ENCODE measurements at places on chromosomes 3 and 15. TPM values are rescaled to one million over a fixed set of nuclear protein-coding genes. Genes with fewer than 3 reads are reported as not detected.

Gene WNT5A
- 338 TPM for total RNA-seq

- H3K27ac ChIP-seq = no peak overlapping the region
- peak; percentile 13 for DNase-seq
- peaks cover 6% of the 10 kb centered on the region for H3K4me1 ChIP-seq
- no peak overlapping the region for H3K4me3 ChIP-seq
Observed at GRCh38 chr3:182671942-182672341, 121.4 kb upstream of the ATP11B start.

Gene P3H2
- 39.3 TPM for total RNA-seq

GRCh38 chr3:157572559-157573270, 69.5 kb upstream of the VEPH1 start:
- H3K4me1 ChIP-seq = peaks cover 31% of the 10 kb centered on the region
- H3K36me3 ChIP-seq = no peaks in the 10 kb centered on the region
- H3K27me3 ChIP-seq = no peaks in the 10 kb centered on the region
- no peak overlapping the region for H3K27ac ChIP-seq
- peak; percentile 61 for DNase-seq

- DNase-seq = no peak
- H3K4me1 ChIP-seq = no peaks in the 10 kb centered on the region
- H3K36me3 ChIP-seq = no peaks in the 10 kb centered on the region
Observed at GRCh38 chr3:458124-458523, 261.6 kb downstream of the CHL1 start.

Gene CHL1
- total RNA-seq = not detected

DNA sequence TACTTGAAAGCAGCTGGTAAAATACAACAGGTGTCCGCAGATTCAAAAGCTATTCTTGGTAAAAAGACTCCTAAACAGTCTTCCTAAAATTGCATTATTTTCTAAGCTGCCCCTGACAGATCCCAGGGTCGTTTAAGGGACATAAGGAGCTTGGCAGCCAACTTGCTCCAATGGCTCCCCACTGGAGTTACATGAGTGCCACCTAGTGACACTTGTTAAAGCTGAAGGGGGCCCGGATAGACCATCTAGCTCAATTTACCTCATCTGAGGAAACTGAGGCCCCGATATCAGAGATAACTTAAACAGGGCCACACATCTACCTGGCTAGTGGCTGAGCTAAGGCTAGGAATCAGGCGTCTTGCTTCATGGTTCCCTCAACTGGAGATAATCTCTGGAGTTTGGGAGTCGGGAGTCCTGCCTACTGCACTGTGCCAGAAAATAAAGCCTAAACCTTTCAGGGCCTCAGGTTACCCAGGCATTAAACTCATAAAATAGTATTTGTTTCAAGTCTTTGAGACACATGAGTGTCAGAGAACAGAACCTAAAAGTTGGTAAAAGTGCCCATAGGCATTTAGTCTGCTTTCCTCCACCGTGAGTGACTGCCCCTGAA, 6.5 kb upstream of the TBC1D23 start:
- peaks cover 5% of the 10 kb centered on the region for H3K27me3 ChIP-seq
- DNase-seq = peak; percentile 31
- peaks cover 34% of the 10 kb centered on the region for H3K4me1 ChIP-seq
- no peaks in the 10 kb centered on the region for H3K36me3 ChIP-seq
- no peak overlapping the region for H3K4me3 ChIP-seq

DNA sequence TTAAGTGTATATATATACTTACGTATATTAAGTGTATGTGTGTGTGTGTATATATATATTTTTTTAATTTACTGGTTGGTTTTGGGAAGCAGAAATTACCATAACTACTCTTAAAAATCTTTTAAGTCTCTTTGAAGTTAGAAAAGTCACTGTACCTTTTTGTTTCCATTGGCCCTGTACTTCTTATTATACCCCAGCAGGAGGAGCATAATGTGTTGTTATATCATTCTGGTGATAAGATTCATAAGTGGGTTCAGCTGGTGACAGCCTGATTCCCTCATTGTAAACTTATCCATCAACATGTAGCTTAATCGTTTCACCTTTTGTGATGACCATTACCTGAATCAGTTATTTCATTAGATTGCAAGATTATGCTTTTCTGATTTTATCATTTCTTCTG, 30.8 kb downstream of the MLH1 start:
- no peak for DNase-seq
- H3K4me1 ChIP-seq = peaks cover 7% of the 10 kb centered on the region
- H3K4me3 ChIP-seq = no peak overlapping the region
- no peak overlapping the region for H3K27ac ChIP-seq
- H3K27me3 ChIP-seq = peaks cover 2% of the 10 kb centered on the region

- no peaks in the 10 kb centered on the region for H3K27me3 ChIP-seq
- no peak overlapping the region for H3K27ac ChIP-seq
Observed at GRCh38 chr3:152087153-152087552, 181.6 kb upstream of the MBNL1 start.

GRCh38 chr3:56788521-56788920, 13.2 kb downstream of the ARHGEF3 start:
- no peaks in the 10 kb centered on the region for H3K36me3 ChIP-seq
- H3K4me1 ChIP-seq = peaks cover 18% of the 10 kb centered on the region
- H3K27ac ChIP-seq = no peak overlapping the region
- no peak overlapping the region for H3K4me3 ChIP-seq
- DNase-seq = no peak
- H3K27me3 ChIP-seq = peaks cover 4% of the 10 kb centered on the region

GRCh38 chr15:86620641-86621349, 541.1 kb downstream of the AGBL1 start:
- no peaks in the 10 kb centered on the region for H3K36me3 ChIP-seq
- H3K27me3 ChIP-seq = no peaks in the 10 kb centered on the region
- no peak for DNase-seq
- peaks cover 7% of the 10 kb centered on the region for H3K4me1 ChIP-seq
- H3K4me3 ChIP-seq = no peak overlapping the region

Gene CDC25A
- 10.5 TPM for total RNA-seq

DNA sequence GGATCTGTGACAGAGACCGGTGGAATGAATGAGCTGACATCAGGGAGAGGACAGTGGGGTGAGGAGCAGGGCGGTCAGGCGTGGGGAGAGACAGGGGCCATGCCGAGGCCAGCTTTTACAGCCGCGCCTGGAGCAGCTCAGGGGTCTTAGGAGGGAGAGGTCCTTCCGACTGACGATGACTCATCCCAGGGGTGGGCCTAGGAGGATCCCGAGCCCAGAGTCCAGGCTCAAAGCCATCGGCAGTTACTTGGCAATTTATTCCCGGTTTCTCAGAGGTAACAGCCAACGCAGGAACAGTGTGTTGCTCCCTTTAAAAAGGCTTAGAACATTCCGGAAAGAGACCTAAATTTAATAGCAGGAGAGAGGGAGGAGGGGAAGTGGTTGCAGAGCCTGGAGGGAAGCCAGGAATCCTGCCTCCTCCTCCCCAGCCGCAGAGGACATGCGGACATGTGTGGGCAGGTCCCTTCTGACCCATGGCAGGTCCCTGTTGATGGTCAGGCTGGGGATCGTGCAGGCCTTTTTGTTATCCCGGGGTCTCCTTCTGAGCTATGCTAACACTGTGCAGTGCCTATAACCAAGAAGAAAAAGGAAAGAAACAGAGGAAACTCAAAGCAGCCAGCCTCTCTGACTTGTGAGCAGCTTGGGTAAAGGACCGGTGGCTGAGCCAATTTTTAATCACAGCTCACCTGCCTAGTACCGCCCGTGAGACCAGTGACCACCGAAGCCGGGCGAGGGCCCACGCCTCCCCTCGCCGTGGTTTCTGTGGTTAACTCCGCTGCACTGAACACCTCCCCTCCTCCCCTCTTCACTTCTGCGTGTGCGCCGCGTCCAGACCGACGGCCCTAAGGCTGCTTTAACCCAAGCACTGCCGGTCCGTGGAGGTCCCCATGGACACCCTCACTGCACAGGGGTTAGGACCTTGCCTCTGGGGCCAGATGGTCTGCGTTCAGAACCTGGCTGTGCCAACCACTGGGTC, 392.4 kb upstream of the PROK2 start:
- H3K4me1 ChIP-seq = peaks cover 8% of the 10 kb centered on the region
- peak overlapping the region; percentile 38 for H3K4me3 ChIP-seq
- H3K27me3 ChIP-seq = peaks cover 21% of the 10 kb centered on the region
- no peak for DNase-seq
- no peak overlapping the region for H3K27ac ChIP-seq

GRCh38 chr3:113521981-113522380, 7.0 kb upstream of the SPICE1 start:
- DNase-seq = no peak
- H3K27ac ChIP-seq = no peak overlapping the region
- no peaks in the 10 kb centered on the region for H3K36me3 ChIP-seq
- H3K4me1 ChIP-seq = no peaks in the 10 kb centered on the region

DNA sequence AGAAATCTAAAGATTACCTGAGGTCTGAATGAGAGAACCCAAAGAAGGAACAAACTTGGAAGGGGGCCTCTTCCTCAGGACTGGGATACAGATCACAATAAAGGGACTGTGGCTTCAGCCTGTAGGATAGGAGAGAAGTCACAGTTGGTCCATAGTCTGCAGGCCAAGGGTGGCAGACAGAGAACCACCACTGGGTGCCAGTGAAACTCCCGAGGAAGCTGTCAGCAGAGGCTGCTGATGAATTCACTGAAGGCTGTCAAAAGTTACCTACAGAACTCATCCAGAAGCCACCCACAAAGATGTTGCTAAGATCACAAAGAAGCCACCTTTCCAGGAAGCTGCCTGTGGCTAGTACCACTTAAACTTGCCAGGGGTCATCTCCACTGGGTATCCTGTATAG, 78.5 kb downstream of the TMCO5A start:
- 0 out of 2 replicates have a peak, but pooled peaks cover 5% of the 10 kb centered on the region for H3K4me1 ChIP-seq
- H3K4me3 ChIP-seq = no peak overlapping the region
- no peak for DNase-seq

DNA sequence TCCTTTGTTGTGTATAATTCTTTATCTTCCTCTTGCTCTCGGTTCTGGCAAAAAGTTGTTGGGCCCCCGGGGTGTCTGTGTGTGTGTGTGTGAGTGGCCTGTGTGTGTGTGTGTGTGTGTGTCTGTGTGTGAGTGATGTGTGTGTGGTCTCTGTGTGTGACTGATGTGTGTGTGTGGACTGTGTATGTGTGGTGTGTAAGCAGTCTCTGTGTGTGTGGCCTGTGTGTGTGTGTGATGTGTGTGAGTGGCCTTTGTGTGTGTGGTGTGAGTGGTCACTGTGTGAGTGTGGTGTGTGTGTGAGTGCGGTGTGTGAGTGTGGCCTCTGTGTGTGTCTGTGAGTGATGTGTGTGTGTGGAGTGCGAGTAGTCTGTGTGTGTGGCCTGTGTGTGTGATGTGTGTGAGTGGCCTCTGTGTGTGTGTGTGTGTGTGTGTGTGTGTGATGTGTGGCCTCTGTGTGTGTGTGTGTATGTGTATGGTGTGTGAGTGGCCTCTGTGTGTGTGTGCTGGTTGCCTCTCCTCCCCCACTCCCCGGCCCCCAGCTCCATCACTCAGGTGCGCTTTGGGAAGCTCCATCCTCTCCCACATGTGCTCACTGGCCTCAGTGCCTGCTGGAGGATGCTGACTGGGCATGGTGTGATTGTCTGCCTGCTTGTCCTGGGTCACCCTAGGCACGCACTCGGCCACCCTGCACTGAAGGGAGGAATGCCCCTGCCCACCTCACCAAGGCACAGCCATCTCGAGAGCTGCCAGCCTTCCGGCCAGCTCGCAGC, 8.8 kb downstream of the LINGO1 start:
- no peaks in the 10 kb centered on the region for H3K4me1 ChIP-seq
- H3K4me3 ChIP-seq = no peak overlapping the region
- H3K27ac ChIP-seq = no peak overlapping the region
- no peaks in the 10 kb centered on the region for H3K36me3 ChIP-seq
- no peak for DNase-seq

Gene SEC11A
- 230 TPM for total RNA-seq

Gene PPP1R14D
- total RNA-seq = not detected

GRCh38 chr3:161250116-161250515, 29.0 kb downstream of the NMD3 start:
- H3K27ac ChIP-seq = no peak overlapping the region
- no peak overlapping the region for H3K4me3 ChIP-seq
- H3K4me1 ChIP-seq = peaks cover 17% of the 10 kb centered on the region
- no peak for DNase-seq
- H3K27me3 ChIP-seq = no peaks in the 10 kb centered on the region

All from HFFc6 (cell line).